ENCODE measurements at places on chromosomes 16 and 17. TPM values are rescaled to one million over a fixed set of nuclear protein-coding genes. Genes with fewer than 3 reads are reported as not detected.
A peak's percentile ranks its signal among the peaks of the same experiment; 100 is the strongest.

Gene CCL3
- total RNA-seq, result 0.82 TPM

GRCh38 chr17:70205401-70205800 is 36.1 kb downstream of the KCNJ2 start:
- DNase-seq, result no peak

DNA sequence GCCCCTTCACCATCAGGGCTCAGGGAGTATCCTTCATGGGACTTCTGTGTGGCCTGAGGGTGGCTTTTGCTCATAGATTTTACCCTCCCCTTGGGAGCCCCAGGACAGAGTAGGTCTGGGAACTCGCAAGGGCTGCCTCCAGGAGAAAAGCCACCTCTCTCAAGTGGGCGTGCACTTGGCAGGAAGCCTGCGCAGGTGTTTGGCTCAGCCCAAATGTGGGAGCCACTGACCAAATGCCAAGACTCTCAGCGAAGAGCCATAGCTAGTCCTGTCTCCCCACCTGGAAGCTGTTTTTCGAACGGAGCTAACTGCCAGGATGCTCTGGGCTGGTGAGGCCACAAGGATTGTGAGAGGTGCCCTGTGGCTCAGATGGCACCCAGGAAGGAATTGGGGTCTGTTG is 2.0 kb upstream of the HSD17B2 start:
- no peak for DNase-seq

- DNase-seq, result peak; percentile 91
Observed at GRCh38 chr16:57757326-57757786, 21.8 kb downstream of the KATNB1 start.

DNA sequence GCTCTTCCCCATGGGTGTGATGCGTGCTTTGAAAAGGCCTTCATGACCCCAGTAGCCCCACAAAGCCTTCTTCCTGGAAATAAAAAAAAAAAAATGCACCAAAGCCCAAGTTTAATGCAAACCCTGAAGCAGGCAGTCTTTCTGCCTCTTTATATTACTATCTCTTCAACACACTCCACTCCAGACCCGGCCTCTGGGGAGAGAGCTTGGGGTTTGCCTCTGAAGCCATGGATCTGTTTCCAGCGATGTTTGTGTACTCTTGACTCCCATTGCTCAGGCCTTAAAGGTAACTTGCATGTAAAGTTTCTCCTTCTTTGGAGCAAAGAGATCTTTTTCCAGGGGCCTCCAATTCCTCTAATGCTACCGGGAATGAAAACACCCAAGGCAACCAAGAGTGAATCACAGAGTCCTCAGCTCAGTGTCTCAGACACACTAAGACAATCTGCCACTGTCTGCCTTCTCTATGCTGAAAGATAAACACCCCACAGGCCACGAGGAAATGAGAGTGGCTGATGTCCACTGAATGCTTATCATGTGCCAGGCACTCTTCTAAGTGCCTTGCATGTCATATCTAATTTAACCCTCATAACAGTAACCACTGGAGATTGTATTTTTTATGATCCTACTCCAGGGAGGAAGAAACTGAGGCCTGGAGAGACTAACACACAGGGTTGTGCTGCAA is 56.4 kb upstream of the AKTIP start:
- no peak for DNase-seq

Gene SCRN2
- total RNA-seq, result 32.2 TPM

Gene ZPBP2
- total RNA-seq, result not detected

DNA sequence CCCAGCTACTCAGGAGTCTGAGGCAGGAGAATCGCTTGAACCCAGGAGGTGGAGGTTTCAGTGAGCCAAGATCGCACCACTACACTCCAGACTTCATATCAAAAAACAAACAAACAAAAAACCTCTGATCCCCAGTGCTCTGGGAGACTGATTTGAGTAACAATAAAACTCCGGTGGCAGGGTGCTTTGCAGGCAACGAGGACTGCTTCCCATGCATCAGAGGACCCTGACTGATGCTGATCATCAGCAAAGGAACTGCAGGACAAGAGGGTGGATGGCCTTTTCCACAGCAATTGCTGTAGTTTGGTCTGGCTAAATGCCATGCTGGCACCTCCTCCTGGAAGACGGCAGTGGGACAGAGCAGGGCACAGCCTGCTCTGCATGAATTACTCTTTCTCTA is 6.4 kb upstream of the SLC39A11 start:
- no peak for DNase-seq

DNA sequence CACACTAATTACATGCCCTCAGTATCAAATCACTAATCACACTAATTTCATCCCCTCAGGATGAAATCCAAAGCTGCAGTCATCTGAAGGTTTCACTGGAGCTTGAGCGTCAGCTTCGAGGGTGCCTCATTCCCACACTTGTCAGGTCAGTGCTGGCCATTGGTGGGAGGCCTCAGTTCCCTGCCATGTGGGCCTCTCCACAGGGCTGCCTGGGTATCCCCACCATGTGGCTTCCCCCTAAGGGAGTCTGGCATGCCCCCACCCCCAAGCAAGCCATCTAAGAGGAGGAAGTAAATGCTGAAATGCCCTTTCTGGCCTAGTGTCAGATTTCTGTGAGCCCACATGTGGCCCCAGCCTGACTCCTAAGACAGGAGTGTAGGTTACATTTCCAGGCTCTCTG is 78.6 kb upstream of the CDH5 start:
- DNase-seq, result no peak

Gene GRB7
- total RNA-seq, result 1.3 TPM

DNA sequence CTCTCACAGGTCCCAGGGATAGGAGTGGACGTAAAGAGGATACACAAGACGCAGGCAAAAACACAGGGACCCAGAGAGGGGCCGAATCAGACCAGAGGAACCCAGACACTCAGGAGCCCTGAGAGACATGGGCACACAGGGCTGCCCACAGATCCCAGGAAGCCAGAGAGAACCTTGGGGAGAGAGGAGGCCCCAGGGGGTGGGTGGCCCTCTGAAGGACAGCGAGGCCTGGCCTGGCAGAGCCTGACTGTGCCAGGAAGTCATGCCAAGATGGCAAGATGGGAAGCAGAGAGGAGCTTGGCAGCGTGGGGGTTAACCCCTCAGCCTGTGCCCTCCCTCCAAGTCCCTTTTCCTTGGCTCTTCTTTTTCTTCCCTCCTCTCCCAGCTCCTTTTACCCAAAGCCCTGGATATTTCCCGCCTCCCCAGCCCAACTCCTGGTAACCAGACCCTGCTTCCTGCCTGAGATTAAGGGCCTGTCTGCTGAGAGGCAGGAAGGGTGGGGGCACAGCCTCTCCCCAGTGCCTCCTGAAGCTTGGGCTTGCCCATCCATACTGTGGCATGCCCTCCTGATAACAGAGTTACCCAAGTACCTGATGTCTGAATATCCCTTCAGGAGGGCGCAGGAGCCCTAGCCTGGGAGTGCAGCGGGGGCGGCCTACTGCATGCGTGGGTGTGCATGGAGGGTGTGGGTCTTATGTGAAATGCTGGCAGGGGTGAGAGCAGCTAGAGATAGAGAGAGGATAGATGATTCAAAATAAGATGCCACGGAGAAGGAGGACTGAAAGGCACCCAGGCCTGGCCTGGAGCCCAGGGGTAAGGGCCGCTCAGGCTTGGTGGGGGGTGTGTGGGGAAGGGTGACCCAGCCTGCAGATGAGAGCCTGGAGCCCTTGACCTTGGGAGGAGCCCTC is 6.0 kb upstream of the TBX21 start:
- no peak for DNase-seq

Gene CFAP97D1
- not detected for total RNA-seq

Gene CACNB1
- total RNA-seq, result 5.8 TPM

GRCh38 chr16:14011846-14012245 is 59.3 kb upstream of the MRTFB start:
- no peak for DNase-seq

- no peak for DNase-seq
Observed at GRCh38 chr16:78324649-78325285, 225.3 kb downstream of the WWOX start.

DNA sequence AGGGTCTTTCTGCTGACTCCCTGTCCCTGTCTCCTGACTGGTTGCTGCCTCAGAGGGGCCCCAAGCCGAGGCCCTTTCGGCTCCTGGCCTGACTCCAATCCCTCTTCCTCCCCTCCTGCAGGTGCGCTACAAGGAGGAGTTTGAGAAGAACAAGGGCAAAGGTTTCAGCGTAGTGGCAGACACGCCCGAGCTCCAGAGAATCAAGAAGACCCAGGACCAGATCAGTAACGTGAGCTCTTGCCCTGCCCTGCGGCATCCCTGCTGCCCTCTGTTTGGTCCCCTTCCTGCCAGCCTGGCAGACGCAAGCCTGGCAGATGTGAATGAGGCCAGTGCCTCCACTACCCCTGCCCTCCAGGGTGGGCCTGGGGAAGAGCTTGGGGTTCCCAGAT is 27.1 kb upstream of the LASP1NB start:
- no peak for DNase-seq

DNA sequence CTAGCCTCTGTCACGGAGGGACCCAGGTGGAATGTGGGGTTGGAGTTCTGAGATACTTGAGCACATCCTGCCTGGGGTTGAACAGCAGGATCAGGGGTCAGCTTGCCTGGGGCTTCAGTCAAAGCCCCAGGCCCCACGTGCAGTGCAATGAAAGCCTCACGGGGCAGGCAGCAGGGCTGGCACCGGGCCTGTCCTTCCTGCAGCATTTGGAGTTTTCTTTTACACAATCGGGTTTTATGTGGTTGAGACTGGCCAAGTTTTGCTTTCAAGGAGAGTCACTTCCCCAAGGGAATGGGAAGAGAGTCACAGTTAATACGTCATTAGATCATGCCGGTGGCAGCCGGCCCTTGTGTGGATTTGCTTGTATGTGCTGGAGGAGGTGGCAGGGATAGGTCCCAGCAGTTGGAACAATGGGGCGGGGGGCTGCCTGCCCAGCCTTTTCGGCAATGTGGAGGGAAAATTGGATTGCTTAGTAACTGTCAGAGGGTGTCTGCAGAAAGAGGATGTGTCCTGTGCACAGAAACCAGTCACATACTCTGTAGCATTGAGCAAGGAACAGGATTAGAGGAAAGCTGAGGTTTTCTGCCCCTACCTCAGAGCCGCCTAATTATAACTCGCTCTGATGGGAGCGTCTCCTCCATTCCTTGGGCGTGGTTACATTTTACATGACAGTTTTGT is 4.5 kb downstream of the RMI2 start:
- DNase-seq, result peak; percentile 55

- peak; percentile 76 for DNase-seq
Observed at GRCh38 chr17:29145289-29146073, 34.7 kb downstream of the MYO18A start.

DNA sequence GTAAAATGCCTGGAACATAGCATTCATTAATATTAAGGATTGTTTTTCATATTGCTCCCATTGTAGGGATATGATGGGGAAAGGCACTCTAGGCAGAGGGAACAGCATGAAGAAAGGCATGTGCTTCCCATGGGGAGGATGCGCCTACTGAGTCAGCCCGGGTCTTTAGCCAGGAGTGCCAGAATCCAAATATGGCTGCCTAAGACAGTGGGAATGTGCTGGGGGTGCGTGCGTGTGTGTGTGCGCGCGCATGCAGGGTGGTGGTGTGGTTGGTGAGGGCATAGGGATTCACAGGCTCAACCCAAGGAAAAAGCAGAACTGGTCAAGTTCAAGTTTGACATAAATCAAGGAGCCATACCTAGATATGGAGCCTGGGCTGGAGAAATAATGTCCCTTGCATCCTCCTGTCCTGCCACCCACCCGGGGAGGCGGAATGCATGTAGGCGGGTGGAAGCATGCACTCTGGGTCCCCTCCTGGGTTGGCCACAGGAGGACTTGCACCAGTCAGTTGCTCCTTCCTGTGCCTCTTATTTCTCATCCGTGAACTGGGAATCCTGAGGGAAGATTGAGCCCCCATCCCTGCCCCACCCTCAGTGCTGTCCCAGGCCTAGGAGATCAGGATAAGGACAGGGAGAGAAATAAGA is 18.6 kb upstream of the NDRG4 start:
- DNase-seq, result no peak
